ENCODE measurements at places on chromosomes 7 and 10.

DNA sequence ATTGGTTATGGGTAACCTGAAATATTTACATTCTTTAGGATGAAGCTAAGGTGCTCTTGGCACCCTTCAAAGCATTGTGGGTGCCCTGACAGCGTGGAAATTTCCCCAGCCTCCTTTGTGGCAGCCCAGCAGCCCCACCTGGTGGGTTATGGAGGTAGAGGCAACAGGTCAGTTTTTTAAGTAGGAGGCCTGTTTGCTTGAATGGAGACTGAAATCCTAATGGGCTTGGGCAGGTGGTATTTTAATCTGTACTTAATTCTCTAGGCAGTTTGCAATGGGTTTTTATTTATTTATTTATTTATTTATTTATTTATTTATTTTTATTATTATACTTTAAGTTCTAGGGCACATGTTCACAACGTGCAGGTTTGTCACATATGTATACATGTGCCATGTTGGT, 139.4 kb downstream of the EPC1 start:
- DNase-seq, result peak; percentile 61

DNA sequence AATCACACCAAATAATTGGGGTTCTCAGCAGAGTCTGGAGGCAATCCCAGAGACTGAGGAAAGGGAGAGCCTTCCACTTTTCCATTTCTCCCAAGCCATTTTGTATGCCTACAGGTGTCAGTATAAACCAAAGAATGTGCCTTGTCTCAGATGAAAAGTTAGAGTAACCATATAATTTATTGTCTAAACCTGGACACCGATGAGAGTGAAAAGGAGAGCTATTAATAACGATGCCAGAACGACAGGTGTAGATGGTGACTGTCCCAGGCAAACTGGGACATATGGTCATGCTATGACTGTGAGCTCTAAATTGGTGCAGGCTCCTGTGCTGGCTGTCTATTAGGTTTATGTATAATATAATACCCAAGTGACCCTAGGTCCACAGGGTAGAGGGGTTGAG, 219.6 kb downstream of the ARHGAP12 start:
- no peak for DNase-seq

DNA sequence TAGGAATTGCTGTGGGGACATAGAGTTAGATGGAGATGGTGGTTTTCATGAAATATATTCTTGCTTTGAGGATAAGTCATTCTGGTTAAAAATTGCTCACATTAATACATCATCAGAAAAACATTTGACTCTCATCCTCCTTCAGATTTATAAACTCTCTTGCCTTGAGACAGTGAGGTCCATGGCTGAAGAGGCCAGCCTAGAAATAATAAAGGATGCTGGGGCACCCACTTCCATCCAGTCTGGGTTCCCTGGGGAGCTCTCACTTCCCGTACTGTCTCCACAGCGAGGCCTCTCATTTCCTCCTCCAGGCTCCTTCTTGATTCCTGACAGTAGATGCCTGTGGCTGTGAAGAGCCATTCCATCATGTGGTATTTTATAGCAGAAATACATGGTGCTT, 73.3 kb upstream of the PRKG1 start:
- no peak for DNase-seq

- DNase-seq, result peak; percentile 79
Observed at GRCh38 chr7:66344166-66344565, 139.0 kb downstream of the TPST1 start.

- DNase-seq, result no peak
Observed at GRCh38 chr10:24694086-24694485, 29.6 kb downstream of the ARHGAP21 start.

DNA sequence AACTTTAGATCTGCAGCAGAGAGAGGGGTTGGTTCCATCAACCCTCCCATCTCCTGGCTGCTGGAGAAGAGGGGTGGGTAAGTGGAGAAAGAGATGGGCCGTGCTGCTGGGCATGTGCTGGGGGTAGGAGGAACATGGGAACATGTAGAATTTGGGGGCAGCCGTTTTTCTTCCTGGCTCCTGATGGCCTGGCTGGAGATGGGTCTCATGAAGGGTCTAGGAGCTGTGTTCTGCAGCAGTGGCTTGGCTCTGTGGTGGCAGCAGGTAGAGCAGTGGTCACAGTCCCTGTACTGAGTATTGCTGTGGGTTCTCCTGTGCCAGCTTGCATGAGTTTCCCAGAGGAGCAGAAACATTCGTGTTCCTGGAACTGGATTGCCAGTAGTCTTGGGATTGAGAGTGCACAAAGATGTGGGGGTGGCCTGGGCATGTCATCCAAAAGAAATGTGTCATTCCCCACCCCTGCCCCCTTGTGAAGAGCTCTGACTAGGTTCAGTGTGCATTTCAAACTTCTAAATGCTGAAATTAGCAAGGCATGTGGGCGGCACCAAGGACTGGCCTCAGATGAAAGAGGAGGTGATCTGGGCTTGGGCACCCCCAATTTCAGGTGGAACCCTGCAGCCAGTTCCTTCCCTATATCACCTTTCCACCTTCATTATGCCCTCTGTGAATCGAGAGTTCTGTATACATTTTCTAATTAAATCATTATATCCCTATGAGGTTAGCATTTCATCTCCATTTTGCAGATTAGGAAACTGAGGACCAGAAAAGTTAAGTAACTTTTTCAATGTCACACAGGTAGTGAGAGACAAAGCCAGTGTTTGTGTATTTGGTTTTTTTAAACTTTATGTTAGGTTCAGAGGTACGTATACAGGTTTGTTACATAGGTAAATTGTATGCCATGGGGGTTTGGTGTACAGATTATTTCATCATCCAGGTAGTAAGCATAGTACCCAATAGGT, 2.1 kb downstream of the CHST3 start:
- peak; percentile 79 for DNase-seq

GRCh38 chr10:69868821-69869220, 67.1 kb downstream of the COL13A1 start:
- no peak for DNase-seq

DNA sequence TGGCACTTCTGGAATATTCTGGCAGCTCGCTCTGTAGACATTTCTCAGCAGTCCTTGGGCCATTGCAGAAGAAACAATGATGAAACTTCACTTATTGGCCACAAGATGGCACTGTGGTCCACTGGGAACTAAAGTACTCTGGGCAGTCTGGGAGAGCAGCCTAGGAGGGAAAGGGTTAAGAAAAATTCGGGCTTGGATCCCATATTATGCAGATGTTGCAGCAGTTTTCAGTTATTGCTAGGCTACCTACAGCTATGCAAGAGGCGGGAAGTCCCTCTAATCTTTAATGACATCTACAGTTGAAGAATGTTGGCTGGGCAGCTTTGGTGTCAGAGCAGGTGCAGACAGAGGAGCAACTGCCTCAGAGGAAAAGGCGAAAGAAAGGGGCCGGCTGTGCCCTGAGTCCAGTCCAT, 201.7 kb upstream of the PRSS58 start:
- peak; percentile 94 for DNase-seq

GRCh38 chr7:83913174-83913573, 264.2 kb upstream of the SEMA3E start:
- no peak for DNase-seq

DNA sequence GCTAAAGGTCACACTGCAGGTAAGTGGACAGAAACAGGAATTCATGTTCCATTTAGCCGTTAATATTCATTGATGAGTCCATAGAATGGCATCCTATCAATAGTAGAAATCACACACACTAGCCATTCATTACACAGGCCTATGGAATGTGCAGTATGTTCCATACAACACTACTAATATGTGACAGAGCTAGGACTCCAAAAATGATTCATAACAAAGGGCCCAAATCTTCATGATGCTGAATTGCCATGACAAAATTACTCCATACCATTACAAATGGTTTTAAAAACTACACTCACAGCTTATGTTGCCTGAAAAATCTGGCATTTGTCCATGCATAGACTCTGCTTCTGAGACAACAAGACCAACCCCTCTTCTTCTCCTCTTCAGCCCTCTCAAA, 549.1 kb downstream of the XPNPEP1 start:
- DNase-seq, result peak; percentile 56

DNA sequence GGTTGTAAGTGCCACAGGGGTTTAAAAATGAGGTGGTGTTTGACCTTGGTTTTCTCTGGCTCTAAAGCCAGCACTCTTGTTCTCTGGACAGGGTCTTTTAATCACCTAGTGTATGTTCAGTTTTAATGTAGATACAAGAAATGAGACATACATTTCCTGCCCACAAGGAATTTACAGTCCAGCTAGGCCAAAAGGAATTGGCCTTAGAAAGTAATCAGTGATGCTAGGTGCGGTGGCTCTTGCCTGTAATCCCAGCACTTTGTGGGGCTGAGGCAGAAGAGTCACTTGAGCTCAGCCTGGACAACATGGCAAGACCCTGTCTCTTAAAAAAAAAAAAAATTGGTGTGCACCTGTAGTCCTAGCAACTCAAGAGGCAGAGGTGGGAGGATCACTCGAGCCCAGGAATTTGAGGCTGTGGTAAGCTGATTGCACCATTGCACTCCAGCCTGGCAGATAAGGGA, 100.2 kb downstream of the LRMDA start:
- DNase-seq, result no peak

Measured in foreskin fibroblast (primary cell).